ENCODE measurements at places on chromosomes 11 and 22.
A peak's percentile ranks its signal among the peaks of the same experiment; 100 is the strongest.

GRCh38 chr11:94305146-94305545 is 766 bp downstream of the IZUMO1R start:
- no peak for DNase-seq

- DNase-seq: no peak
Measured at GRCh38 chr11:35180317-35181233, 41.6 kb downstream of the CD44 start.

DNA sequence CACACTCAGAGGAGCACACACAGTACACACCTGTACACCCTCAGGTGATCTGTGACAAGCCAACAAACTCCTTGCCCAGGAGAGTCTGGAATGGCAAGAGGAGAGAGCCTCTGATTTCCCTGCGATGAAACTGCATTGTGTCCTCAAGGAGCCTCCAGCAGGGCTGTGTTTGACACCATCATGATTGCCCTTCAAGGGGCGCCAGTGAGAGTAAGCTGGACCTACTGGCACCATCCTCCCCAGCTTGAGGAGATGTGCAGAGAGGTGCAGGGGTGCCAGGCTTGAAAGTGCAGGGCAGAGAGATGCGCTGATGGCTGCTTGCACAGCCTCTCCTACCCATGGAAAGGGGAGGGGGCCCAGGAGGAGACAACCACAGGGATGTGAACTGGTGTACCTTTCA is 188.8 kb upstream of the CADM1 start:
- DNase-seq: no peak

DNA sequence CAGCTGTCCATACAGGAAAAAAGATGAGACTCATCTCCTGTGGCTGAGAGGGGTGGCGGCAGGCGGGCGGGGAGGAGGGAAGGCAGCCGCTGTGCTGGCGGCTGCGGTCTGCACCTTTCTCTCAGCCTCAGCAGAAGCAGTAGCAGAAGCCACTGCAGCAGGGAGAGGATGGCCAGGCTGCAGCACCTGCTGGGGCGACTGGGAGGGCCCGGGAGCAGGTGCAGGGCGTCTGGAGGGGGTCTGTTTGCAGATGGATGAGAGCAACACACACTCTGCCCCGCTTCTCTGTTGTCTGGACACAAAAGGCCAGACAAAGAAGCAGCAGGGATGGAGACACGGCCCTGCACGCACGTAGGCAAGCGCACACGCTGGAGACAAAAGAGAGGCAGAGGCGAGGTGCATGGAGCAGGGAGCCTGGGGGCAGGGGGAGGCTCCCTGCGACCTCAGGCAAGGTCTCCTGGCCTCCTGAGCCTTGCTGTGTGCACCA is 9.3 kb upstream of the MIAT start:
- DNase-seq: peak; percentile 10

DNA sequence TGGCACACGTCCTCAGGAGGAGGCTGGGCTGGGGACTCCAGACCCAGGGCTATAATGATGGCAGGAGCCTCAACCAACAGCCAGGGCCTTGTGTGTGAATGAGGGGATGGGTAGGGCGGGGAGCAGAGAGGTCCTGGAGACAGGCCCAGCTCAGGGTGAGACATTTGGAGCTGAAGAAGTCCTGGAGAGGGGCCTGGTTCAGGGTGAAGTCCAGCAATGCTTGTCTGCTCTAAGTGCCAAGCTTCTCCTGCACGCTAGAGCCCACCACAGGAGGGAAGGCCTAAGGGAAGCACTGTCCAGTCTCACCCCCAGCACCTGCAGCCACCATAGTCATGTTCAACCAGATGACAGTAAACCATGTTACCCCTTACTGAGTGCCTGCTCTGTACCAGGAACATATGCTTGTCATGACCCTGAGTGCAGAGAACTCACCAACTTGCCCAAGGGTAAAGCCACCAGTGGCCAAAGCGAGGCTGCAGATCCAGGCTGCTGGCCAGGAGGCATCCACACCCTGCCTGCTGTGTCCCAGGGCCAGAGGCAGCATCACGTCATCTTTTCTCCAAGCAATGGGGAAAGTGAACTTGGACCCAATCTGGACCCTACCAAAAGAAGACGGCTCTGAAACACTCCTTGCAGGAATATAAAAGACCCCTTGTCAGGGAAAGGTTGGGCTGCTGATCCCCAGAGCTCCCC is 24.0 kb downstream of the LMO1 start:
- no peak for DNase-seq

DNA sequence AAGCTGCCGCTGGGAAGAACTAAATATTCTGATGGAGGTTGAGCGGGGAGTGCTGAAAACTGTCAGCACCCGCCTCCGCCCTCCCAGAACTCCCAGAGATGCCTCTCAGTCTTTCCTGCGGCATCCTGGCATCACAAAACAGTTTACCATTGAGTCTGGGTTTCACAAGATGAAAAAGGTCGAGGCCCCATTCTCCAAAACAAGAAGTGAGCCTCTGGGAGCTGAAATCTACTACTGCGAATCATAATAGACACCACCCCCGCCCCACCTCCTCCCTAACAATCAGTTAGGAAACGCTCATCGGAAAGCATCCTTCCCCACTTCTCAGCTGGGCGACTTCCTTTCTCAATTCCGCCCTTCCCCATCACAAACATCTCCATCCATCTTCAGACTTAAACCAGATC is 1.0 kb downstream of the SUN2 start:
- DNase-seq: no peak

- no peak for DNase-seq
Measured at GRCh38 chr11:76649851-76650372, 20.6 kb downstream of the LRRC32 start.

DNA sequence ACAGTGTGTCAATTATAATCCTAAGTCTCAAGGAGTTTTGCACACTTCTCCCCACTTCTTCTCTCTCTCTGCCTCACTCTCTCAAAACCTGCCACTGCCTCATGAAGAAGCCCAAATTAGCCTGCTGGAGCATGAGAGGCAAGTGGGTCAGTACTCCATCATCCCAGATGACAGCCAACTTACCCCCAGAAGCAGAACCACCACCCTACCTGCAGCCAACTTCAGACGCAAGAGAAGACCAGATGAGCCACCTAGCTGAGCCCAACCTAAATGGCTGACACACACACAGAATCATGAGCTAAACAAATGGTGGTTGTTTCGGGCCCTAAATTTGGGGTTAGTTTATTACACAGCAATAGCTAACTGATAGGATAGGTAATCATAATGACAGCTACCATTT is 61.2 kb downstream of the CD82 start:
- DNase-seq: no peak

Measured in stimulated activated naive CD4-positive, alpha-beta T cell (primary cell).